Left ventricle myocardium inferior (tissue), 1 donor: ENCODE measurements at places on chromosomes 6 and 20.

- DNase-seq: no peak
Observed at GRCh38 chr6:13284646-13285045, 43.7 kb downstream of the TBC1D7 start.

GRCh38 chr6:156957931-156958547 is 180.9 kb downstream of the ARID1B start:
- no peak for DNase-seq

DNA sequence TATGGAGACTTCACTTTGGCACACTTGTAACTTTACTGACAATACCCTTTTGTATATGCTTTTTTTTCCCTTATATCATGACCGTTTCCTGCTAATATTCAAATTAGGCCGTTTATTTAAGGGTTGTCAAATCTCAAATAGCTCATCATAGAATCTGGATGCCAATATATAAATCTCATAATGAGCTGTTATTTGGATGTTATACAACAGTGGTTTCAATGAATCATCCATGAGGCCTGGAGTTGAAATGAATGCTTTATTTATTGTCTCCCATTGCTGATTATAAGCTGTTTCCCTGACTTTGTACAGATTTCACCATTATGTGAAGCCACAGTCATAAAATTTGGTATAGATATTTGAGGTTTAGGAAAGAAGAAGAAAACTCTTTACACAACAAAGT is 256.1 kb downstream of the PLCB1 start:
- no peak for DNase-seq

DNA sequence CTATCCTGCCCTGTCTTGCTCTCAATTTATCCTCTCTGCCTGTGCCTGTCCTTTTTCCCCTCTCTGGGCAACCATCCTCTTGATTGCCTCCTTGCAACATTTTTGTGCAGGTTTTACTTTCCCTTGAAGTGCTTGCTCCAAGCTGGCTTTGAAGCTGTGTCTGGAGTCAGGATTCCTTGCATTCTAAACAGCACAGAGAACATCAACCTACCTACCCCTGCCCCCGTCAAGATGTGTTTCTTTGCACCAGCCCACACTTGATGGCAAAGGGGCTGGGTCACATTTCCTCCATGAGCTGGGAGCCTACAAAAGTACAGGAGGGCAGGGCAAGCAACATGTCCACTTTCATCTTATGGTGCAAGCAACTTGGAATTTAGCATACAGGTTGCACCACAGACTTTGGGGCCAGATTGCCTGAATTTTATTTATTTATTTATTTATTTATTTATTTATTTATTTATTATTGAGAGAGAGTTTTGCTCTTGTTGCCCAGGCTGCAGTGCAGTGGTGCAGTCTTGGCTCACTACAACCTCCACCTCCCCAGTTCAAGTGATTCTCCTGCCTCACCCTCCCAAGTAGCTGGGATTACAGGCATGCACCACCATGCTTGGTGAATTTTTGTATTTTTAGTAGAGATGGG is 206.3 kb downstream of the COL19A1 start:
- DNase-seq: no peak

GRCh38 chr6:90080876-90081481 is 186.7 kb downstream of the GJA10 start:
- no peak for DNase-seq

- no peak for DNase-seq
Observed at GRCh38 chr20:57257701-57258453, 8.6 kb downstream of the BMP7 start.

DNA sequence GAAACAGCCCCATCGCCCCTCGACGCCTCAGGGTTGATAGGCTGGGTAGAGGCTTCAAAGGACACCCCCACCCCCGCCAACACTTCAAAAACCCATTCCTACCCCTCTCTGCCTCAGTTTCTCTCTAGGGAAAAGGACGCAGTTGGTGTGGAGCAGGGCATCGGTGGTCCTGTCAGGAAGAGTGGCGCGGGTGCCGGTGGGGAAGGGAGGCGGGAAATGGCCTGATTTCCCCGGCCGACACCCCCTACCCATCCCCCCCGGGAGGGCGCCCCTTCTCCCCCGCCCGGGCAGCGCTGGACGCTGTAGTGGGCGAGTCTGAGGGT is 367 bp downstream of the NRSN2 start:
- DNase-seq: no peak

DNA sequence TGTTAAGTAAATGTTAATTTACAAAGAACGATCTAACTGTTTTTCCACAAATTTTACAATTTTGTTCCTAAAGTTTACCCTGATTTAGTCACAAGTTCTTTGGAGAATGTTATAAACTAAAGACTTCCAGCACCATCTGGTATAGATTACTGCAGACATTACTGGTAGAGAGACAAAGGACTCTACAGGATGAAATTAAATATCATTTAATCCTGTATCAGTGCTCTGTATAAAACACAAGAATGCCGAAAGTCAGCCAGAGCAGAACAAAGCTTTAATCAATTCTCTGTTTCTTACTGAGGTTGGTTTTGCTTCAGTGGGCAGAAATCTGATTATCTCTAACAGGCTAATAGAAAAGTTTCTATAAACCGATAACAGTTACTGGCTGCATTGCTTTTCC is 763.6 kb downstream of the TENT5A start:
- no peak for DNase-seq

GRCh38 chr6:169241688-169242350 is 11.8 kb downstream of the THBS2 start:
- DNase-seq: no peak

DNA sequence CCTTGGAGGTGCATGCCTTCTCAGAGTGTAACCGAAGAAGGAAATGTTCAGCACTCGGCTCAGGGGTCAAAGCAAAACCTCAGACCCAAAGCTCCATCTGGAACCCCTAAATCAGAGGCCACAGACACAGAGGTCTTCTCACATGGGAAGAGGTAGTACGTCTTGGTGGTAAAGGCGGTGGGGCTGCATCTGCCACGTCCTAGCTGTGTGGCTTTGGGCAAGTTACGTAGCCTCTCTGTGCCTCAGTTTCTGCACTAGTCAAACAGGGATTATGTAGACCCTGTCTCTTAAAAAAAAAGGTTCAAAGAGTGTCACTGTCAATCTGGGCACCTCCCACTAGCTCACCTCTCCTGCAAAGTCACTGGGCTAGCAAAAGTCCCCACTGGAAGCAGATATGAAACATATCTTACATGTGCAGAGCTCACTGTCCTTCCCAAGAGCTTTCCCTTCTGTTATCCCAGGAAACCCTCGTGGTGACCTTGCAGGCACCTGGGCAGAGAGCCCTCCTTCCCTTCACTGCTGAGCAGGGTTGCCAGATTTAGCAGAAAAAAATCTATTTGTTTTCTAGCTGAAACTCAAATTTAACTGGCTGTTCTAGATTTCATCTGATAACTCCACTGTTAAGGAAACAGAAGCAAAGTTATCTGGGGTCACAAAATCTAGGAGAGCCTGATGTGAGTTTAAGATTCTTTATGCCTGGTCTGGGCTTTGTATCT is 18.0 kb upstream of the NAA20 start:
- DNase-seq: no peak
